Body of pancreas (tissue), 4 donors: ENCODE measurements at places on chromosomes 13 and 19.

- no peak for DNase-seq
- H3K36me3 ChIP-seq: peaks cover 5% of the 10 kb centered on the region
- no peak overlapping the region for H3K27ac ChIP-seq
- no peak overlapping the region for H3K4me3 ChIP-seq
These were observed 4.9 kb downstream of the ZNF333 start for GRCh38 chr19:14694641-14695266.

- no peak overlapping the region for H3K27ac ChIP-seq
- DNase-seq: no peak
These were observed 2.5 kb upstream of the NR2C2AP start for GRCh38 chr19:19205416-19206410.

DNA sequence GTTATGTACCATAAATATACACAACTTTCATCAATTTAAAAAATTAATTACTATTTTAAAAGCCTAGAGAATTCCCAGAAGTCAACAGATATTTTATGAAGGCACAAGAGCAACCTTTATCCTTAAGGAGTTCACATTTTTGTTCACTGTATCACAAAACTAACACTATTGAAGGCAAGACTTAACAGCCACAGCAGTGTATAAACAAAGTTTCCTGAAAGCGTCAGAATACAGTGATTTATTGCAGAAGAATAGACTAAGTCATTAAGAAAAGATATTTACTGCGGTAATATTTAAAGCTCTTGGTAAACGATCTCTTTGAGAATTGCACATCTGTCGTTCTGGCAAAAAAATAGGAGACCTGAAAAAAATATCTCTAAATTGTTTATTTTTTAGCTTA, 419.3 kb upstream of the NBEA start:
- DNase-seq: no peak
- H3K27ac ChIP-seq: no peak overlapping the region
- H3K36me3 ChIP-seq: no peaks in the 10 kb centered on the region
- no peaks in the 10 kb centered on the region for H3K27me3 ChIP-seq
- peaks cover 12% of the 10 kb centered on the region for H3K4me1 ChIP-seq

DNA sequence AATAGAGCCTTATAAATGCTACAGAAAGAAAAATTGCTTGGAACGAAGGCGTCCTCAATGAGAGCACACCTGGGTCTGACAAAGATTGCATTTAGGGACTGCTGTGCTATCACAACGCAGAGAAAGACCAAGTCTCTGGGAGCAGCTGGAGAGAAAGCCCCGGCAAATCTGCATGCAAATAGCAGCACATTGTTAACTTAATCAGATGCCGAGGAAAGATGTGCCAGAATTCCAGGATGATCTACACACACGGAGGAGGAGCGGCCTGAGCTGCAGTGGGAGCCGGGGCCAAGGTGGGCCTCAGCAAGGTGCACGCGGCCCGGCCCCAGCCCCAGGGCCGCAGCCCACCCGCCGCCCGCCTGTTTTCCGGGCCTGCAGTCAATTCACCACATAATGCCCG, 1.4 kb downstream of the ZNF536 start:
- H3K4me1 ChIP-seq: no peaks in the 10 kb centered on the region
- no peaks in the 10 kb centered on the region for H3K36me3 ChIP-seq
- H3K27me3 ChIP-seq: peaks cover 7% of the 10 kb centered on the region
- no peak for DNase-seq

GRCh38 chr13:106262886-106263285, 272.6 kb downstream of the EFNB2 start:
- DNase-seq: no peak
- no peaks in the 10 kb centered on the region for H3K36me3 ChIP-seq
- H3K27ac ChIP-seq: no peak overlapping the region

DNA sequence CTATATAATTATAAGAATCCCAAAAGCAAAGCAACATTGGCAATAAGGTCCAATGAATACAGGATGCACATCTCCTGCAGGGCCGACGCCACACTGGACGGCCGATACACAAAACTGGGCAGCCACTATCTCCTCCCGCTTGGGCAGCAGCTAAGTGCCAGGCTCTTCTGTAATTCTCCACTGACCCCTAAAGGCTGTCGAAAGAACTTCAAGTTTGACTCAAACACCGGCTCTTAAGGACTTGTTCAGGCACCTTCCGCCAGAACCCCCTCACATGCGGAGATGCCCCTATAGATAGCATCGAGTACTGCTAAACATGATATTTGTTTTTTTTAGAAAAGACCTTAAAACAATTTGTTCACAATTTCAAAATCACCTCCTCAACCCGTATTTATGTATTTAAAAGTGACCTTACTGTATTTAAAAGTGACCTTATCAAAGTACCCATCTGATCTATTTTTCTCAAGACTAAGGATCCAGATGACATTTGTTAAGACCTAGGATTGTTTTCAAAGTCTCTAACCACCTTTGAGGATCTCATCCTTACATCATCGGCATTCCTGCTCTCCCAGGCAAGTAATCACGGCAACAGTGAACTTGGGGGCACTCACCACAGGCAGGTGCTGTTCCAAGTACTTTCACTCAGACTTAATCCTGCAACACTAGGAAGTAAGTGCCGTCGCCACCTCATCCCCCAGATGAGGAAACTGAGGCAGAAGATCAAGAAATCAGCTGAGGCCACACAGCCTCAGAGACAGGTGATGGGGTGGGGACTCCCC, 77.8 kb downstream of the TUBGCP3 start:
- H3K4me3 ChIP-seq: no peak overlapping the region
- H3K36me3 ChIP-seq: peaks cover 12% of the 10 kb centered on the region
- no peaks in the 10 kb centered on the region for H3K4me1 ChIP-seq
- H3K27ac ChIP-seq: no peak overlapping the region
- no peak for DNase-seq

- no peak overlapping the region for H3K27ac ChIP-seq
- no peak overlapping the region for H3K4me3 ChIP-seq
- no peak for DNase-seq
- no peaks in the 10 kb centered on the region for H3K36me3 ChIP-seq
- H3K27me3 ChIP-seq: no peaks in the 10 kb centered on the region
These were observed 17.9 kb downstream of the GPALPP1 start for GRCh38 chr13:45007225-45007624.

- H3K4me1 ChIP-seq: no peaks in the 10 kb centered on the region
- DNase-seq: no peak
- no peaks in the 10 kb centered on the region for H3K27me3 ChIP-seq
- H3K36me3 ChIP-seq: no peaks in the 10 kb centered on the region
- no peak overlapping the region for H3K27ac ChIP-seq
- no peak overlapping the region for H3K4me3 ChIP-seq
These were observed 9.7 kb downstream of the CILP2 start for GRCh38 chr19:19547674-19548336.

- no peak for DNase-seq
- no peaks in the 10 kb centered on the region for H3K36me3 ChIP-seq
- H3K27ac ChIP-seq: peak overlapping the region; percentile 99
- peaks cover 52% of the 10 kb centered on the region for H3K4me1 ChIP-seq
- no peaks in the 10 kb centered on the region for H3K27me3 ChIP-seq
- peak overlapping the region; percentile 67 for H3K4me3 ChIP-seq
These were observed 423 bp downstream of the LSM14A start for GRCh38 chr19:34172661-34173192.

GRCh38 chr19:47343194-47343802, 5.8 kb upstream of the DHX34 start:
- no peak overlapping the region for H3K4me3 ChIP-seq
- no peaks in the 10 kb centered on the region for H3K36me3 ChIP-seq
- H3K27ac ChIP-seq: no peak overlapping the region
- no peak for DNase-seq

DNA sequence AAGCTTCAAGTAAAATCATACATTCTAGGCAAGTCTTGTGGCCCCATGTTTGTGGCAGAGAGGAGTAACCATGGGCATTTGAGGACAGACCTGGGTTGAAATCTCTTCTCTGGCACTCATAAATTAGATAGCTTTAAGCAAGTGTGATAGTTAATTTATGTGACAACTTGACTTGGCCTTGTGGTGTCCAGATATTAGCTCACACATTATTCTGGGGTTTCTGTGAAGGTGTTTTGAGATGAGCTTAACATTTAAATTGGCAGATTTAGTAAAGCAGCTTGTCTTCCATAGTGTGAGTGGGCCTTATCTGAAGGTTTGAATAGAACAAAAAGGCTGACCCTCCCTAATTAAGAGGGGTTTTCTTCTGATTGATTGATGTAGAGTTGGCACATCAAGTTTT, 161.4 kb upstream of the SPRY2 start:
- no peak overlapping the region for H3K27ac ChIP-seq
- no peaks in the 10 kb centered on the region for H3K36me3 ChIP-seq
- H3K4me3 ChIP-seq: no peak overlapping the region
- no peaks in the 10 kb centered on the region for H3K27me3 ChIP-seq

DNA sequence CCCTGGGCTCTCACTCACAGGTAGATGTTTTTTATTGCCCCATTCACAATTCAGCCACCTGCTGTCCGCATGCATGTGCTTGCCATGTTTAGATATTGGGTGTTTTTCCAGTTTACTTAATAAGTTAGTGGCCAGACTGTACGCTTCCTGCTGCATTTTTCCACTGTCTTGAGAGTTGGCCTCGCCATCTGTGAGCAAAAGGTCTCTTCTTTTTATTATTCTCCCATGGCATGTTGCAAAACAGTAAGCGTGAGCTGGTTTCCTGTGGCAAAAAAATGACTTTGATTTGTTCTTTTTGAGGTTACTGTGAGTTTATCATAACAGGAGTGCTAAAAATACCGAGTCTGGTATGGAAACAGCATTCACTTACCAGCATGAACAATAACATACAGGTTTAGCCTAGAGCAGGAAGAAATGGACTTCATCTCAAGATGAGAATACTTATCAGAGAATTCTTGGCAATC, 46.0 kb downstream of the SAE1 start:
- no peak for DNase-seq
- H3K4me1 ChIP-seq: no peaks in the 10 kb centered on the region
- no peaks in the 10 kb centered on the region for H3K27me3 ChIP-seq
- no peak overlapping the region for H3K4me3 ChIP-seq
- no peak overlapping the region for H3K27ac ChIP-seq

DNA sequence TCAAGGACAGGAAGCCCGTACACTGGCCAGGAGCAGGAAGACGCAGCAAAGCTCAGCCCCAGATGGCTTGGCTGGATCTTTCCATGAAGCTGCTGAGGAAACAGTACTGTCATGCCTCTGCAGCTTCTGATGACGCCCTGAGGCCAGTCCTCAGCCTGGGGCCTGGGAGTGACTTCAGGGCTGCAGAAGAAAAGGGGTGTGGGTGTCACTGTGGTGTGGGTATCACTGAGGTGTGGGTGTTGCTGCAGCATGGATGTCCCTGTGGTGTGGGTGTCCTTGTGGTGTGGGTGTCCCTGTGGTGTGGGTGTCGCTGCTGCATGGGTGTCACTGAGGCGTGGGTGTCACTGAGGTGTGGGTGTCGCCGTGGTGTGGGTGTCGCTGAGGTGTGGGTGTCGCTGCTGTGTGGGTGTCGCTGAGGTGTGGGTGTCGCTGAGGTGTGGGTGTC, 12.0 kb upstream of the GAS6 start:
- peaks cover 15% of the 10 kb centered on the region for H3K4me1 ChIP-seq
- no peak overlapping the region for H3K4me3 ChIP-seq
- no peaks in the 10 kb centered on the region for H3K27me3 ChIP-seq
- no peak overlapping the region for H3K27ac ChIP-seq
- DNase-seq: no peak
- no peaks in the 10 kb centered on the region for H3K36me3 ChIP-seq

DNA sequence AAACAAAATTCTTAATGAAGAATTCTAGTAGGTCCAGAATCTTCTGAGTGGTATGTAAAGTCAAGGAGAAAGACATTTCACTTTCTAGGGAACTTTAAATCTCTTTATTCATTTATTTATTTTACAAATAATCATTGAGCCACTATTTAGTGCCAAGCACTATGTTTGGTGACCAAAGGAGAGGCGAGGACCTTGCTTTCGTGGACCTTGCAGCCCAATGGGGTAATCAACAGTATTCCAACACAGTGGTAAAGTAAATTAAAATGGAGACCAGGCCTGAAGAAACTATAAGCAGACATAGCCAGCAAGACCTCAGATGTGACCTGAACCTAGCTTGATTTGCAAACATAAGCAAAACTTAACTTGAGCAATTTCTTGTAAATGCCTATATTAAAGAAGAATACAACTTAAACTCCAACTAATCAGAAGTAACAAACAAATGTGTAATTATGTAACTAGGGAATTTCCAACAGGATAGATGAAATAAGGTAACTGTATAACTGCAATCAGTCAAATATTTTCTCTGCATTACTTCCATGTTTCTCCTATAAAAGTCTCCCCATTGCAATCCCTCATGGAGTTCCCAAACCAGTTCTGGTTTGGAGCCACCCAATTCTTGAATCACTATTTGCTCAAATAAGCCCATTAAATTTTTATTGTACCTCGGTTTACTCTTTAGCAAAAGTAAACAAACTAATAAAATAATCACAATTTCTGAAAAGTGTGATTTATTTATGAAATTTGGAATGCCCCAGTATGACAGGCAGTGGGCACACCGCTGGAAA, 67.6 kb downstream of the MBNL2 start:
- H3K36me3 ChIP-seq: no peaks in the 10 kb centered on the region
- H3K27me3 ChIP-seq: no peaks in the 10 kb centered on the region
- DNase-seq: no peak
- H3K4me1 ChIP-seq: peaks cover 20% of the 10 kb centered on the region
- H3K27ac ChIP-seq: no peak overlapping the region
- H3K4me3 ChIP-seq: no peak overlapping the region

DNA sequence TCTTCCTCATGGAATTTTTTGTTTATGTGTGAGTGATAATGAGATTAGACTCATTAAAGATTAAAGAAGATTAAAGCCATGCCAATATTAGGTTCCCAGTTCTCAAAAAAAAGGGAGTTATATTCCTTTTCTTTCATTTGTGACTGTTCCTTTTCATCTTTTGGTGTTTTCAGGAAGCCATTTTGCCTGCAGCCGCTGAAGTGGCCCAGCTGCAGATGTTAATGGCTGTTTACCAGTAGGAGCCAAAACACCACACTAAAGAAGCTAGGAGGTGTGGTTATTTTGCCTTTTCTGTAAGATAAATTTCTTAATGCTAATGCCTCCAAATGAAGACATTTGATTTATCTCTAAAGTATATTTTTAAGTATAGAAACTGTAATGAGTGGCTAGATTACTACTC, 36.3 kb downstream of the ITGBL1 start:
- H3K27ac ChIP-seq: no peak overlapping the region
- no peaks in the 10 kb centered on the region for H3K36me3 ChIP-seq
- no peaks in the 10 kb centered on the region for H3K4me1 ChIP-seq
- H3K27me3 ChIP-seq: no peaks in the 10 kb centered on the region
- DNase-seq: no peak
- H3K4me3 ChIP-seq: no peak overlapping the region

- peak overlapping the region; percentile 92 for H3K27ac ChIP-seq
- H3K4me3 ChIP-seq: no peak overlapping the region
- no peaks in the 10 kb centered on the region for H3K36me3 ChIP-seq
- no peak for DNase-seq
These were observed 17.8 kb upstream of the FOSB start for GRCh38 chr19:45450012-45450333.
